MM.1S (cell line): ENCODE measurements at places on chromosomes 1 and 21.

DNA sequence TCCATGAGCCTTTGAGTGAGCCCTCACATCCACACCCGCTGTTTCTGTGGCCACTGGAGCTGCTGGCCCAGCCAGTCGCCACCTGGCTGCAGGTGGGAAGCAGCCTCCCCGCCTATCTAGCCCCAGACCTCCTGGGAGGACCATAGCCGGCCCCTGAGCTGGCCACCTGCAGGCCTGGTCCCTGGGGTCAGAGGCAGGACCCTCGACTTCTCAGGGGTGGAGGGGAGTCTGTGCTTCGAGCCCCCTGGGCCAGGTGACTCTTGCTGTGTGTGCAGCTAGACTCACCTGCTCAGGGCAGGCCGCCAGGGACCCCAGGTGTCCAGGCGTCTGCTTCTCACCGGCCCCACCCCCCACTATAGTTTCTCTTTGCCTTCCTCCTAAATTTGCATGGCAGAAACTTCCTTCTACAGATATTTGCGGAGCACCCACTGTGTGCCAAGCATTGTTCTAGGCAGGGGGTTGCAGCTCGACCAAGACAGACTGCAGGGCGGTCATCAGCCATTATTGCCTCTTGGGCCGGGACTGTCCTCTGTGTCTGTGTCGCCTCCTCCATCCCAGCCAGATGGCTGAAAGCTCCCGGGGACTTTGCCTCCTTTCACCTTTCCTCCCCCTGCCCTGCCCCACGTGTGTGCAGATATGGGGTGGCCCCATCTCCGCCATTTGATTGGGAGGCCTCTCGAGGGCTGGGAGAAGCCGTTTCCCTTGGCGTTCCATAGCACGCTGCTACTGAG is 27.3 kb downstream of the SPSB1 start:
- peaks cover 12% of the 10 kb centered on the region for H3K4me1 ChIP-seq
- DNase-seq, result no peak
- no peak overlapping the region for H3K4me3 ChIP-seq
- no peaks in the 10 kb centered on the region for H3K27me3 ChIP-seq

- H3K36me3 ChIP-seq, result no peaks in the 10 kb centered on the region
- H3K4me3 ChIP-seq, result no peak overlapping the region
- H3K4me1 ChIP-seq, result no peaks in the 10 kb centered on the region
- no peak for DNase-seq
- no peak overlapping the region for H3K27ac ChIP-seq
- no peaks in the 10 kb centered on the region for H3K27me3 ChIP-seq
Observed at GRCh38 chr1:236421022-236421421, 26.9 kb downstream of the EDARADD start.

DNA sequence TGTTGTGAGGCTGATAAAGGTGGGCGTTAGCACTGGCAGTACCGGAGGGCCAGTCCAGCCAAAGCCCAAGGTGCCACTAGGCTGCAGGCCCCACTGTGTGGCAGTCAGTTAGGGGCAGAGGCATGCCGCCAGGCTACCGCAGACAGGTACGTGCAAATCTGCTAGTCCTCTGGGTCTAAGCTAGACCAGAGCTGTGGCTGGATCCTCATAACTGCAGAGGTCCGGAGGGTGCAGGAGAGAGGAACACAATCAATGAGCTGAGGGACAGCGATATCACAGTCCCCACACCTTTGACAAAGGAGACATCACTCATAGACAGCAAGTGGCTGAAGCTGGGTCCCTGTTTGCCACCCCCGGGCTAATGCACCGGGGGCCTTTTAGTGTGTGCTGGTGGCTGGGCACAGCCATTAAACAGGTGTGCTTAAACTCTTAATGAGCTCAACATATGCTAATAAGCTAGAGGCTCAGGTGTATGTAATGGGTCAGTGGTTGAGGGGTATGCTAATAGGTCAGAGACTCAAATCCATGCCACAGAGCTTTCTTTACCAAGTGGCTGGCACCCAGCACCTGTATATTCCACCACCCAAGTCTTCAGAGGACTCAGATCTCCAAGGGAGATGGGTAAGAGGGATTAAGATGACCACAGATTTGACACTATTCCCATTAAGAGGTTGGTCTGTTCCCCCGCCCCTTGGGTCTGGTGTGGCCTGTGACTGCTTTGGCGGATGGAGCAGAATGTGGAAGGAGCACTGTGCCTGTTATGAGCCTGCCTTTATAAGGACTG is 82.0 kb downstream of the GLIS1 start:
- H3K4me3 ChIP-seq, result no peak overlapping the region
- no peaks in the 10 kb centered on the region for H3K27me3 ChIP-seq
- no peaks in the 10 kb centered on the region for H3K4me1 ChIP-seq

GRCh38 chr21:33940881-33941245 is 25.3 kb upstream of the ATP5PO start:
- H3K4me1 ChIP-seq, result no peaks in the 10 kb centered on the region
- no peak for DNase-seq
- no peak overlapping the region for H3K27ac ChIP-seq
- no peaks in the 10 kb centered on the region for H3K27me3 ChIP-seq
- no peaks in the 10 kb centered on the region for H3K36me3 ChIP-seq
- no peak overlapping the region for H3K4me3 ChIP-seq

GRCh38 chr1:9073143-9073542 is 3.7 kb upstream of the SLC2A5 start:
- H3K27ac ChIP-seq, result no peak overlapping the region
- H3K4me3 ChIP-seq, result no peak overlapping the region
- H3K4me1 ChIP-seq, result peaks cover 25% of the 10 kb centered on the region
- no peak for DNase-seq

DNA sequence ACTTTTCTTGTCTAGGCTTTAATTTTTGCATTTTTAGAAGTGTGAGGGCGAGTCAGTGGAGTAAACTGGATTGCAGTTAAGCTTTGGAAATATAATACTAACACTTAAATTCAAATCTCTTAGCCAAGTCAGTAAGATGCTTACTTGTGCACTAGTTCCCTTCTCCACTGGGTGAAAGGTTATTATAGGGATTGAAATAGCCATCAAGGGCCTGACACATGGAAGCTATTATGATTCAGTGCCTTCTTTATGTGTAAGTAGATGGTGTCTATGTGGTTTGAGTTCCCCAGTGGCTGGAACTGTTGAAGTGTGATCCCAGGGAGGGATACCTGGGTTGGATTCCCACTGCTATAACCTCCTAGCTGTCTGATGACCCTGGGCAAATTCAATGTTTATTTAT is 24.7 kb upstream of the DMRTA2 start:
- DNase-seq, result no peak
- H3K27me3 ChIP-seq, result no peaks in the 10 kb centered on the region
- no peaks in the 10 kb centered on the region for H3K36me3 ChIP-seq

GRCh38 chr1:172382990-172383389 is 37.5 kb upstream of the C1orf105 start:
- H3K36me3 ChIP-seq, result no peaks in the 10 kb centered on the region
- peaks cover 20% of the 10 kb centered on the region for H3K27me3 ChIP-seq
- DNase-seq, result no peak
- peaks cover 10% of the 10 kb centered on the region for H3K4me1 ChIP-seq
- no peak overlapping the region for H3K4me3 ChIP-seq

- H3K27ac ChIP-seq, result no peak overlapping the region
- no peaks in the 10 kb centered on the region for H3K36me3 ChIP-seq
- no peak for DNase-seq
- H3K27me3 ChIP-seq, result no peaks in the 10 kb centered on the region
- H3K4me1 ChIP-seq, result no peaks in the 10 kb centered on the region
Observed at GRCh38 chr1:110356379-110356778, 17.2 kb downstream of the RBM15 start.

GRCh38 chr1:19460535-19461219 is 24.7 kb downstream of the CAPZB start:
- no peaks in the 10 kb centered on the region for H3K27me3 ChIP-seq
- H3K36me3 ChIP-seq, result no peaks in the 10 kb centered on the region
- no peak overlapping the region for H3K27ac ChIP-seq
- DNase-seq, result no peak
- peaks cover 16% of the 10 kb centered on the region for H3K4me1 ChIP-seq
- no peak overlapping the region for H3K4me3 ChIP-seq

DNA sequence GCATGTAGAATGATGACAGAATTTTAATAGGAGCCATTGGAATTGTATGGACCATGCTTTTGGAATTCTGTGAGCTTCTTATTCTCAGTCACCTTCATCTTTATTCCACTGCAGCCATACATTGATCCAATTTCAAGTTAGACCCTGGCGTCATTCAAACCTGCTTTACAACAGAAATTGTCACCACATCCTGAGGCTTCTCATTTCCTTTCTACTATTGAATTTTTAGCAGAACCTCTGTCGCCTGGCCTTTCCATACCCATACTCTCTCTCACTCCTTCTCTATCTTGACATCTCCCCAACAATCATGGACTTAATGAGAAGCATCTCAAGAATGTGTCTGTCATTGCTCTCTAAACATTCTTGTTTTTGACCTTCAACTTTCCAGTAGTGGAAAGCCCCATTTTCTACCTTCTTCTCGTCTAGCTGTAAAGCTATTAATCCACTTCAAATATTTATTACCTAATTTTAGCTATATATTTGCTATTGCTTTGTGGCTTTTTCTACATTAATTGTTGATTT is 74.1 kb downstream of the CRB1 start:
- H3K27ac ChIP-seq, result no peak overlapping the region
- no peaks in the 10 kb centered on the region for H3K4me1 ChIP-seq
- no peak overlapping the region for H3K4me3 ChIP-seq

DNA sequence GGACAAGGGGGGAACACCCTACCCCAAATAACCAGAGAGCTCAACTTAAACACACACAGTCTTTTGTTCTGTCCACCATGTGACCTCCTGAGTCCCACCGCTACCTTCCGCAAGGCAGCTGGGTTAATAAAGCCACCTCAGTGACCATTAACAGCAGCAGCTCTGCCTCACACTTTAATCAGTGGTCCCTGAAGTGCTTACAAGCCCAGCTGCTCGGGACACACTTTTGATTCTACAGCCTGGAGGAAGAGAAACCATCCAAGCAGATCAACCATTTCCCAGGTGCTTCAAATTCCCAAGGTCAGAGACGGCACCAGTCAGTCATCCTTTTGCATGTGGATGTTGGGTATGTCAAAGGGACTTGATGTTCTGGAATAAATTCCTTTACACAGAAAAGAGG is 70.1 kb downstream of the KCNJ15 start:
- H3K36me3 ChIP-seq, result no peaks in the 10 kb centered on the region
- no peak overlapping the region for H3K4me3 ChIP-seq
- H3K4me1 ChIP-seq, result 0 out of 2 replicates have a peak, but pooled peaks cover 5% of the 10 kb centered on the region
- H3K27me3 ChIP-seq, result no peaks in the 10 kb centered on the region

GRCh38 chr1:175410560-175410959 is 218.0 kb upstream of the KIAA0040 start:
- H3K4me3 ChIP-seq, result no peak overlapping the region
- no peak overlapping the region for H3K27ac ChIP-seq
- no peaks in the 10 kb centered on the region for H3K36me3 ChIP-seq
- no peak for DNase-seq
- no peaks in the 10 kb centered on the region for H3K4me1 ChIP-seq

GRCh38 chr1:48908606-48909005 is 131.9 kb upstream of the BEND5 start:
- no peak for DNase-seq
- no peaks in the 10 kb centered on the region for H3K4me1 ChIP-seq
- H3K27me3 ChIP-seq, result no peaks in the 10 kb centered on the region
- no peaks in the 10 kb centered on the region for H3K36me3 ChIP-seq
- H3K4me3 ChIP-seq, result no peak overlapping the region
- no peak overlapping the region for H3K27ac ChIP-seq

GRCh38 chr1:20119347-20119746 is at the start of gene PLA2G2D:
TSS of gene PLA2G2D (minus strand) at chr1:20119536. CDS start at chr1:20119498, 38 bp downstream.
- no peaks in the 10 kb centered on the region for H3K4me1 ChIP-seq
- peaks cover 13% of the 10 kb centered on the region for H3K27me3 ChIP-seq
- no peak within 1 kb of the TSS for H3K27ac ChIP-seq
- no peak within 1 kb of the TSS for H3K4me3 ChIP-seq

DNA sequence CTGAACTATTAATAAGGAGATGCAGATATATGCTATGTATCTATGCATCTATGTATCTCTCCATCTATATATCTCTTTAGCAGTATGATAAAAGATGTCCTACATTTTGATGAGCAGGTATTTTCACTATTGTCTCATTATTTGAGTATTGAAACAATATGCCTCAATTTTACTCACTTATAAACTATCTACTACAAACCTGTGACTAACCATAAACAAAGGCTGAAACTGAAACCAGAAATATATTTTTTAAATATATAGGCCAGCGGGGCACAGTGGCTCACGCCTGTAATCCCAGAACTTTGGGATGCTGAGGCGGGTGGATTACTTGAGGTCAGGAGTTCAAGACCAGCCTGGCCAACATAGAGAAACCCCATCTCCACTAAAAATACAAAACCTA is 22.0 kb downstream of the EIF4G3 start:
- H3K4me3 ChIP-seq, result no peak overlapping the region
- DNase-seq, result no peak
- no peaks in the 10 kb centered on the region; the same call in 1 of the 2 replicates for H3K4me1 ChIP-seq
- H3K27ac ChIP-seq, result no peak overlapping the region
- no peaks in the 10 kb centered on the region for H3K27me3 ChIP-seq

GRCh38 chr1:178690496-178690895 is 34.5 kb upstream of the RALGPS2 start:
- no peaks in the 10 kb centered on the region for H3K4me1 ChIP-seq
- no peak for DNase-seq
- no peak overlapping the region for H3K4me3 ChIP-seq
- H3K27me3 ChIP-seq, result no peaks in the 10 kb centered on the region

DNA sequence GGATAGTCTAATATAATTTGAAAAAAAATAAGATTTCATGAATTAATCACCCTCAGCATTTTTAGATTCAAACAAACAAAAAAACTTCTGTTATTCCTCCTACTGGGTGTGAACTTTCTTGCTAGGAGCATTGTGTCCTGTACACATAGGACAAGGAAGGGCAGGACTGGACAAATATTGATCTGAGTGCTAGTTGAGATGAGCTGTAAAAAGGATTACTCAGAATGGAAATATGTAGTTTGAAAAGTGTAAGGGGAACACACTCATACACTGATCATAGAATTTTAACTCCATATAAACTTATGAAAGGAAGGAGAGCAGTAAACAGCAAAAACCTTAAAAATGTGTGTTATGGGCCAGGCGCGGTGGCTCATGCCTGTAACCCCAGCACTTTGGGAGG is 156.5 kb upstream of the ZNF648 start:
- no peak overlapping the region for H3K27ac ChIP-seq
- H3K4me1 ChIP-seq, result no peaks in the 10 kb centered on the region
- no peaks in the 10 kb centered on the region for H3K36me3 ChIP-seq
- no peak for DNase-seq
- H3K27me3 ChIP-seq, result no peaks in the 10 kb centered on the region

DNA sequence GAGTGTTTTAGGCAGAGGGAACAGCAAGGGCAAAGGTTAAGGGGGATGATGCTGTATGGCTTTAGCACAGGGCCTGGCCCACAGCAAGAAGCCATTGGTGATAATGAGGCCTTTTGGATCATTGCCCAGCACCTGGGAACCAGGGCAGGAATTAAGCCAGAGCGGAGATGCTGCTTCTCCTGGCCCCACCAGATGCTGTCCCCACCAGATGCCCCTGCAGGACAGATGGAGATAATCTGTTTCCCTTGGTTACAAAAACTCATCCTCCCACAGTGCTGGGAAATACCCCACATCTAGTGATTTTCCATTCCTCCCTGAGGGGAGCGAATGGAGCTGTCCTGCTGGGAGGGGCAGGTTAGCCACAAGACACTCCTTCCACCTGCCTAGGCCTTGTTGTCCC is 18.8 kb downstream of the OPRD1 start:
- H3K27me3 ChIP-seq, result no peaks in the 10 kb centered on the region
- no peak overlapping the region for H3K4me3 ChIP-seq
- no peaks in the 10 kb centered on the region for H3K36me3 ChIP-seq
- no peak for DNase-seq
